ENCODE measurements at places on chromosomes 3 and 15.

GRCh38 chr3:19598870-19599269 is 335.1 kb downstream of the EFHB start:
- no peaks in the 10 kb centered on the region for H3K4me1 ChIP-seq
- H3K27ac ChIP-seq: no peak overlapping the region
- H3K36me3 ChIP-seq: no peaks in the 10 kb centered on the region
- H3K27me3 ChIP-seq: no peaks in the 10 kb centered on the region

GRCh38 chr3:171095063-171095462 is 68.5 kb upstream of the SLC2A2 start:
- no peak overlapping the region for H3K4me3 ChIP-seq
- H3K4me1 ChIP-seq: peaks cover under 1% of the 10 kb centered on the region
- H3K27ac ChIP-seq: no peak overlapping the region
- no peak for DNase-seq
- H3K27me3 ChIP-seq: peaks cover 7% of the 10 kb centered on the region
- H3K36me3 ChIP-seq: no peaks in the 10 kb centered on the region

GRCh38 chr3:176328666-176329065 is 868.6 kb downstream of the TBL1XR1 start:
- H3K36me3 ChIP-seq: no peaks in the 10 kb centered on the region
- H3K27me3 ChIP-seq: no peaks in the 10 kb centered on the region
- no peak overlapping the region for H3K27ac ChIP-seq

- no peaks in the 10 kb centered on the region for H3K36me3 ChIP-seq
- peaks cover 21% of the 10 kb centered on the region for H3K4me1 ChIP-seq
- DNase-seq: no peak
Observed at GRCh38 chr3:73536952-73537351, 87.8 kb downstream of the PDZRN3 start.

DNA sequence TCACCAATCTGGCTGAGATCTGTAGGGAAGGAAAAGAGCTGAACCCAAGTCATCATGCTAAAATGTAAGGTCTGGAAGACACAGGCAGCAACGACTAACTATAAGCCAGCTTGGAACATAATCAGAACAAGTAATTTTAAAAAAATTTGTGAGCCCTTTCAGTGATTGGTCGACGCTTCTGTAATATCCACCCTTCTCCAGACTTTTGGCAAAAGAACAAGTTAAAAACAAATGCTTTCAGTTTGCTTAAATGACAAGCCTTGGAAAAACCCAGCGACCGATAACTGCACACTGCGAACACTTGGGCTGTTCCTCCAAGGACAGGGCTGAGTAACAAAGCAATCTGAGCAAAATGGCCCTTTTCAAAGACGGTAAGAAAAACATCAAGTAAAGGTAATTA is 49.6 kb downstream of the PCSK6 start:
- H3K36me3 ChIP-seq: no peaks in the 10 kb centered on the region
- peak overlapping the region; percentile 44 for H3K4me3 ChIP-seq
- H3K27me3 ChIP-seq: no peaks in the 10 kb centered on the region
- peak; percentile 83 for DNase-seq
- peak overlapping the region; percentile 54 for H3K27ac ChIP-seq
- peaks cover 13% of the 10 kb centered on the region for H3K4me1 ChIP-seq

- no peaks in the 10 kb centered on the region for H3K27me3 ChIP-seq
- H3K4me1 ChIP-seq: peaks cover 3% of the 10 kb centered on the region
- DNase-seq: no peak
- H3K4me3 ChIP-seq: no peak overlapping the region
- H3K36me3 ChIP-seq: no peaks in the 10 kb centered on the region
Observed at GRCh38 chr3:107965136-107965655, 125.6 kb downstream of the CD47 start.

GRCh38 chr3:32959371-32959770 is 7.9 kb downstream of the CCR4 start:
- H3K4me3 ChIP-seq: no peak overlapping the region
- peaks cover 5% of the 10 kb centered on the region for H3K27me3 ChIP-seq
- no peak overlapping the region for H3K27ac ChIP-seq
- H3K36me3 ChIP-seq: no peaks in the 10 kb centered on the region
- no peak for DNase-seq
- no peaks in the 10 kb centered on the region for H3K4me1 ChIP-seq

DNA sequence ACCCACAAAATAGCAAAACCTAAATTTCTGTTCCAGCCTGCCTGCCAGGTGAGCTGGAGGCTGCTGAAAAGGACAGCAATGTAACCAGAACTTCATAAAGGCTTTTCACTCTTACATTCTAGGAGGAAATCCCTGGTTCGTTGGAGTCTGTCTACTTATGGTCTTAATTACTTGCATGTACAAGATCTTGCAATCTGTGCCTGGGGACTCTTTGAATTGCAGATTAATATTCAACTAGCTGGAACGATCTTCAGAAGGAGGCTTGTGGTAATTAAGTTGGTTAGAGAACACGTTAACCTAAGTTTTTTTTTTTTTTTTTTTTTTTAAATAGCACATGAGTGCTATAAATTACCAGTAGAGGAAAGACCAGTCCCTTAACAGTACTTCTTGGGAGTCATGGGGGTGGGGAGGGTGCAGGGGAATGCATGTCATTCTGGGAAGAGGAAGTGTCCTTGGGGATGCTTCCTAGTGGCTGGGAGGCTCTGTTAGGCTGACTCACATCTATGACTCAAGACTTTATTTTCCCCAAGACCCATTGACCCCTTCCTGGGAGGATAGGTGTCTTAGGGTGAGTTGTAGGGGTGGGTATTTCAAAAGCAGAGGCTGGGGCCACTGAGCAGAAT is 139.8 kb downstream of the RAB11A start:
- H3K4me3 ChIP-seq: no peak overlapping the region
- H3K36me3 ChIP-seq: no peaks in the 10 kb centered on the region
- no peak overlapping the region for H3K27ac ChIP-seq
- no peak for DNase-seq
- no peaks in the 10 kb centered on the region for H3K27me3 ChIP-seq

GRCh38 chr15:73633111-73633990 is at the start of gene NPTN:
TSS of gene NPTN (minus strand) at chr15:73633389. CDS start at chr15:73633215, 174 bp downstream.
- no peaks in the 10 kb centered on the region for H3K27me3 ChIP-seq
- peak within 1 kb of the TSS; percentile 89 for H3K27ac ChIP-seq
- peak within 1 kb of the TSS; percentile 85 for H3K4me3 ChIP-seq
- peak; percentile 96 for DNase-seq
- peaks cover 52% of the 10 kb centered on the region for H3K4me1 ChIP-seq

DNA sequence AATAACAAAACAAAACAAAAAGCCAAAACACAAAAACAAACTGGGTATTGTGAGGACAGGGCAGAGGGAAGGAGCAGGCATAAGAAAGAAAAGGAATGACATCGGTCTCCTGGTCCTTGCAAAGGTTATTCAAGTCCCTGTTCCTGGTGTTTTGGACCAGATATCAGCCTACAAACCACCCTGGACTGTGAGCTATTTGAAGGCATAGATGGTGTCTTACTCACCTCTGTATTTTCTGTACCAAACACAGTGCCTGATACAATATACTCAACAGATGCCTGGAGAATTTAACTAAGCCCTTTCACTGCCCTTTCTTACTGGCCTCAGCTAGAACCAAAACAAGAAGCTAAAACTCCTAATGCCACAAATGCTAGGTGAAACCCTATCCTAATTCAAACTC is 197.0 kb downstream of the TIGIT start:
- DNase-seq: no peak
- H3K4me3 ChIP-seq: no peak overlapping the region
- no peak overlapping the region for H3K27ac ChIP-seq
- peaks cover 14% of the 10 kb centered on the region for H3K4me1 ChIP-seq

- DNase-seq: peak; percentile 23
- peak overlapping the region; percentile 59 for H3K4me3 ChIP-seq
- no peaks in the 10 kb centered on the region for H3K27me3 ChIP-seq
- H3K36me3 ChIP-seq: no peaks in the 10 kb centered on the region
Observed at GRCh38 chr15:31434275-31434587, 107.6 kb downstream of the KLF13 start.

Measured in osteoblast (primary cell).